ENCODE measurements at places on chromosomes 7 and 10.

GRCh38 chr7:120857588-120858573, at the start of gene TSPAN12:
TSS of gene TSPAN12 (minus strand) at chr7:120858144. CDS start at chr7:120856763, 1,381 bp downstream.
- peak; percentile 69 for DNase-seq

- no peak for DNase-seq
Observed at GRCh38 chr7:94089806-94090205, 85.7 kb upstream of the BET1 start.

GRCh38 chr10:19570991-19571390, 245.2 kb upstream of the PLXDC2 start:
- DNase-seq = no peak

GRCh38 chr10:121662945-121663917, 65.0 kb upstream of the FGFR2 start:
- DNase-seq = peak; percentile 45

GRCh38 chr7:114416129-114416990, 1.7 kb downstream of the FOXP2 start:
- no peak for DNase-seq

DNA sequence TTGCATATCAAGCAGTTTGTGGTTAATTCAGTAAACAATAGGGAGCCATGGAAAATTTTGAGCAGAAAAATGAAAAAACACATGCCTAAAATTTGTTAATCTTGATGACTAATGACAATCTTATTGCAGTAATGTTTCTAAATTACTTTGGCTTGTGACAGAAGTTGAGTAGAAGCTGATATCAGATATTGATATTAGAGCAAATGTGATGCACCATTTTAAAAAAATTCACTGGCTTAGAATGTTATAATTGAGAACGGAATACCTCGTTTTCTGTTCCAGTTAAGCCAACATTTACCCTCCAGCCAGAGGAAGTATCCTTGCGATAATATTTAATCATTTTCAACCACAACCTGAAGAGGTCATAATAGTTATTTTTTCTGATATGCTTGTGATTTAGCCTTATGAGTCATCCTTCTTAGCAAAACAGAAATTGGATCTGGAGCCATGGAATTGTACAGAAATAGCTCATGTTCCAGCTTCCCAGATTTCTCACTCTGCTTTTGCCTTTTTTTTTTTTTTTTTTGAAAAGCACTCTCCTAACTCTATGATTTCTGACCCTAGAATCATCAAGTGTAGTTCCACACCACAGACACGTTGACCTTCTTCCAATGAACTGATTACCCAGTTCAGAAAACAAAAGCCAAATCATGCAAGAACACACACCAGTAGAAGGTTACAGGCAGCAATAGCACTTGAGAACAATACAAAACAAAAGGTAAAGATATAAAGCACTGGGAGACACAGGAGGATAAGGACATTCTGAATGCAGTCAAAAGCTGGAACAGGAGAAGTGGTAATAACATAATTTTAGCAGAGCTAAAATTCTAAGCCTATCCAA, 96.8 kb upstream of the PHYHIPL start:
- no peak for DNase-seq

DNA sequence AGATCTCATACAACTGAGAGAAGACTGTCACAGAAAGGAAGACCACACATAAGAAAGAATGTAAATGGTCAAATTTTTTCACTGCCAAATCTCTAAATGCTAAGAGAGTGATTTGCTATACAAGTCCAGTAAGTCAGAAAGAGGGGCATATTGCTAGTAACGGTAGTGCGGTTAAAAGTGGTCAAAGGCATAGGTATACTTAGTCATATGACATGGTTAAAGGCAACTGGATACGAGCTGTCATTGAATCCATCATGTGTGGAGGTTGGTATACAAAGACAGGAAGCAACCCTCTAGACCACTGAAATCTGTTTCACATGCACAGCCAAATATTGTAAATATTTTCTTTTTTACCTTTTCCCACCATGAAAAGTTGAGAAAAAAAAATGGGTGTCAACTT, 4.8 kb downstream of the INHBA start:
- no peak for DNase-seq

DNA sequence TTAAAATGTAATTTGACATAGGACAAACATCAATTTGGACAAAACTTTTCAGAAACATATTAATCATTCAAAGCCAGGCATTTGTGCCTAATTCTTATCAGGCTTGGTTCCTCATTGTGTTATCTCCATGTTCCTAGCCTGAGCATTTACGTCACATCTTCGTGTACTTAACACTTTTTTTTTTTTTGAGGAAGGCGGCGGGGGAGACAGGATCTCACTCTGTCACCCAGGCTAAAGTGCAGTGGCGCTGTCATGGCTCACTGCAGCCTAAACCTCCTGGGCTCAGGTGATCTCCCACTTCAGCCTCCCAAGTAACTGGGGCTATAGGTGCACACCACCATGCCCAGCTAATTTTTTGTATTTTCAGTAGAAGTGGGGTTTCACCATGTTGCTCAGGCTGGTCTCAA, 19.8 kb downstream of the HNRNPA2B1 start:
- peak; percentile 50 for DNase-seq

DNA sequence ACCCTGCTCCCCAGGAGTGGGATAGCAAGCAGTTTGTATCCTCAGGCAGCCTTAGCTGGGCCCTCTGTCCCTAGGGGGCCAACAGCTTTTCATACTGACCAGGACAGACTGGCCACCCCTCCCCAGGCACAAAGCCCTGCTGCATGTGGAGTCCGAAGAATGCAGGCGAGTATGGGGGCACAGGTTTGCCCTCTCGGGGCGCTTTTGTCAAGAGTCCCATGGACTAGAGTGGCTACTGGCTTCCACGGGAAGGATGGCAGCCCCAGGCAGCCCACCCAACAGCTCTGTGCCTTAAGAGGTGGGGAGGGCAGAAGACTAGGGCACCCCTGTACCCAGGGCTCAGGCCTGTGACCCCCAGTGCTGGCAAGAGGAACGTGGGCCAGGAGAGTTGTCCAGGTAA, 10.7 kb downstream of the CXCL12 start:
- DNase-seq = no peak

DNA sequence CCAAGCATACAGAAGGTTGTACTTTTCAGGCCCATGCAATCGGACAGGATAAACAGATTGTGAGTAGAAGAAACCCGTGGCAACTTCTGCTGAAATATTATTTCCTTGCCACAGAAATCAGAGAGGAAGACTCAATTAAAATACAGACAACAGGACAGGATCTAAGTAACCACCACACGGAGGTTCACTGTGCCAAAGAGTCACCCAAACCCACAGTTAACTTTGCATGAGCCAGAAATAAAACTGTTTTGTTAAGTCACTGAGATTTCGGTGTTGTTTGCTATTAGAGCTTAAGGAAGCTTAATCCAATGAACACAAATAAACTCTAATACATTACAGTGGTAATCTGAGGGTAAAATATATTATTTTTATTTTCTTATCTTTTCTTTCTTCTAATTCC, 14.0 kb downstream of the PNPLA8 start:
- no peak for DNase-seq

DNA sequence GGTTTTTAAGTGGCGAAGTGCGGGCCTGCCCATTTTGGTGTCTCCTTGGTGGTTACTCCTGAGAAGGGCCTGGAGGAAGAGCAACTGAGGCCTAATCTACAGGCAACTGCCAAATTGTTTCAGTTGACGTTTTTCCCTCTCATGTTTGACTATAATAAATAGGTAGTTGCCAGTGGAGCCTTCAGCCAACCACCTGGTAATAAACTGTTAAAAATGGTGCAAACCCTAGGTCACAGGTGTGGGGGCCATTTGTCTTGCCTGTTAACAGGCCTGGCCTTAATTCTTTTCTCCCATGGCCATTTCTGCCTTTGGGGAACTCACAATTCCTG, 3.7 kb downstream of the IKZF1 start:
- no peak for DNase-seq

GRCh38 chr7:137296576-137296975, 47.0 kb downstream of the PTN start:
- DNase-seq = no peak

Measured in NB4 (cell line).